ENCODE measurements at places on chromosomes 11 and 22. TPM values are rescaled to one million over a fixed set of nuclear protein-coding genes. Genes with fewer than 3 reads are reported as not detected.

TEAD1 gene
- 19.7 TPM for polyA plus RNA-seq

NLRP10 gene
- not detected for polyA plus RNA-seq

FLRT1 gene
- polyA plus RNA-seq: 1.5 TPM

CHRDL2 gene
- 0.97 TPM for polyA plus RNA-seq

Data from right cardiac atrium (tissue), 5 donors.